RPMI7951 (cell line): ENCODE measurements at places on chromosomes 7 and 10. TPM values are rescaled to one million over a fixed set of nuclear protein-coding genes. Genes with fewer than 3 reads are reported as not detected.

The MYL10 gene
- total RNA-seq: 0.20 TPM in 1 of 2 replicates, not detected in the other

The HOXA1 gene
- 6.2 and 7.3 TPM in 2 replicates for total RNA-seq

The AKR1C8 gene
- total RNA-seq: not detected in 2 replicates

The OPN1SW gene
- not detected in 2 replicates for total RNA-seq

The ZNF467 gene
- total RNA-seq: not detected in 2 replicates

The PLXNA4 gene
- total RNA-seq: 1.4 and 2.1 TPM in 2 replicates

The SLC13A1 gene
- total RNA-seq: not detected in 2 replicates

The CRTAC1 gene
- not detected in 2 replicates for total RNA-seq

The NME8 gene
- total RNA-seq: not detected in 2 replicates

The RAMP3 gene
- 0.78 and 0.84 TPM in 2 replicates for total RNA-seq
